OCI-LY7 (cell line): ENCODE measurements at places on chromosomes 2 and 18. TPM values are rescaled to one million over a fixed set of nuclear protein-coding genes. Genes with fewer than 3 reads are reported as not detected.

The HJURP gene
- 122 and 135 TPM in 2 replicates for total RNA-seq

DNA sequence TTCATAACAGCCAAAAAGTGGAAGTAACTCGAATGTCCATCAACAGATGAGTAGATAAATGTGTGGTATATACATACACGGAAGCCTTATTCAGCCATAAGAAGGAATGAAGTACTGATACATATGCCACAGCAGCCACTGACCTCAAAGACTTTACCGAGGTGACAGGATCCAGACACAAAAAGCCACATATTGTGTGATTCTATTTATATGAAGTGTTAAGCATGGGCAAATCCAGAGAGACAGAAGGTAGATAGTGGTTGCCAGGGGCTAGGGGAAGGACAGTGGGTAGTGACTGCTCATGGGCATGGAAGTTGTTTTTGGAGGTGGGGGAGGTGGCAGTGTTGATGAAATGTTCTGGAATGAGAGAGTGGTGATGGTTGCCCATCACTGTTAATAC, 33.9 kb downstream of the ZAP70 start:
- DNase-seq: no peak

The ALK gene
- total RNA-seq: not detected in 2 replicates

DNA sequence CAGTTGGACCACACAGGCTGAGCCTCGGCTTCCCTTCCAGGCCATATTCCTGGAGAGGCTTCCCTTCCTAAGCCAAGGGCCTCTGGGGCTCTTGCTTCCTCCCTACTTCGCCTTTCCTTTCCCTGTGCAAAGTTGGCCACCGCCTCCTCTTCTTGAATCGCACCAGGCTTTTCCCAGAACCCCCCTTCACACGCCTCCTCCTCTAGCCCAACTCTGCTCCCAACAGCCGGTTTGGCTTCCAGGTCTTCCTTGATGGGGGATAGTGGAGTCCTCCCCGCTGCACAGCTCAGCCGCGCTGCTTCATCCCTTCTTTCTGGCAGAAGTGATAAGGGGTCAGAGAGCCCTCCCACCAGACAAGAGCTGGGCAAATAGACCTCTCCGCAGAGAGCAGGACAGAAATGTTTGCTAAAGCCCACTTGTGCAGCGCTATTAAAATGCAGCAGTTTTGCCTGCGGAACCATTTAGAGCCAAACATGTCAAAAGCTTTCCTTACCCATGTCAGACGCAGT, 56.4 kb downstream of the SNORC start:
- DNase-seq: no peak

The FBXO48 gene
- 6.8 and 8.5 TPM in 2 replicates for total RNA-seq

The SCN9A gene
- not detected in 2 replicates for total RNA-seq

DNA sequence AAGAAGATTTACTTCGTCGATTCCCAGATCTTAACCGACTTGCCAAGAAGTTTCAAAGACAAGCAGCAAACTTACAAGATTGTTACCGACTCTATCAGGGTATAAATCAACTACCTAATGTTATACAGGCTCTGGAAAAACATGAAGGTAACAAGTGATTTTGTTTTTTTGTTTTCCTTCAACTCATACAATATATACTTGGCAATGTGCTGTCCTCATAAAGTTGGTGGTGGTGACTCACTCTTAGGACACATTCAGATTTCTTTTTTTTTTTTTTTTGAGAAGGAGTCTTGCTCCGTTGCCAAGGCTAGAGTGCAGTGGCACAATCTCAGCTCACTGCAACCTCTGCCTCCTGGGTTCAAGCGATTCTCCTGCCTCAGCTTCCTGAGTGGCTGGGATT, 26.8 kb downstream of the MSH2 start:
- no peak for DNase-seq

- no peak for DNase-seq
These were observed 19.5 kb upstream of the TMEM163 start for GRCh38 chr2:134738141-134738870.

The NHEJ1 gene
- total RNA-seq: 12.3 and 14.3 TPM in 2 replicates

The CYBRD1 gene
- total RNA-seq: not detected in 2 replicates

DNA sequence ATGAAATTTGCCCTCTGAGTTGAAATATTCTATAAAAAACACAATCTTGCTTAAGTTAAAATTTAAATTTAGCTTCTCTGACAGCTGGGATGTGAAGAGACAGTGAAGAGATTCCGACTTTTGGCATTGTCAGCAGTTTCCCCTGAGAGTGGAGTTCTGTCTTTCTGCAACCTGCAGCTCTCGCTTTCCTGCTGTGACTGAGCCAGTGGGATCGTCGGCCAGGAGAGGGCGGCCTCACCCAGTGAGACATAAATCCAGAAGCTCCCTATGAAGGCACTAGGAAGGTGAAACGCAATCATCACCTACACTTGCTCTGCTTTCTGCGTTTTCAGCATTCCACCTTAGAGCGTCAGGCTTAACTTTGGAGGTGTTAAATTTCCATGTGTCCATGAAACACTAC, 75.4 kb upstream of the HNMT start:
- no peak for DNase-seq

DNA sequence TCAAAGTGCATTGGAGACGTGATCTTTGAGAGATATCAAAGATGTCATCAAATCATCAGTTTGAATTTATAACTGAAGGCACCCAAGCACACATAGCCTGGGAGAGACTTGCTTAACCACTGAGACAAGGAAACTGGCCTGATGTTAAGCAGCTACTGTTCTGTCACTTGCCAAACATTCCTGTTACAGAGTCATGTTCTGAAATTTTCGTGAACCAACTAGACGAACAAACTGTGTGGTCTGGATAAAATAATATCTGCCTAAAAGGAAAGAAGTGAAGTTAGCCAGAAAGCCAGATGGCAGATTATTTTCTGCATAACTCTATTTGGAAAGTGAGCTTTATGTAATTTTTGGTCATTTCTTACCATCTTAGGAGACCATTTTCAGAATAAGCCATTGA, 51.4 kb downstream of the SPATS2L start:
- no peak for DNase-seq

DNA sequence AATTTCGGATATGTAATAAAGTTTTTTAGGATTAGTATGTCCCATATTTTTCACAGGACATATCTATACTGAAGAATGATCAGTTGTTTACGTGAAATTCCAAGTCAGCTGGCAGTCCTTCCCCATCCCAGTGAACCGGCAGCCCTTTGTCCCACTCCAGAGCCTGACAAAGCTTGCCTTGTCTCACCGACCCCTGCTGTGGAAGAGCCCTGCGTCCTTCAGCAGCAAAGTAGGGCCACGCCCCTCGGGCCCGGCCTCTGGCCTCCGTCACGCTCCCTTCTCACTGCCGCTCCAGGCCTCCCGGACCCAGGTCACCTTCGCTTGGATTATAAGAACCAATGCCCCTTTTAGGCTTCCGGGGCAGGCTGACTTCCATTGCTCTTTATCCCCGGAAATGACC, 89.8 kb upstream of the TGIF1 start:
- DNase-seq: no peak

DNA sequence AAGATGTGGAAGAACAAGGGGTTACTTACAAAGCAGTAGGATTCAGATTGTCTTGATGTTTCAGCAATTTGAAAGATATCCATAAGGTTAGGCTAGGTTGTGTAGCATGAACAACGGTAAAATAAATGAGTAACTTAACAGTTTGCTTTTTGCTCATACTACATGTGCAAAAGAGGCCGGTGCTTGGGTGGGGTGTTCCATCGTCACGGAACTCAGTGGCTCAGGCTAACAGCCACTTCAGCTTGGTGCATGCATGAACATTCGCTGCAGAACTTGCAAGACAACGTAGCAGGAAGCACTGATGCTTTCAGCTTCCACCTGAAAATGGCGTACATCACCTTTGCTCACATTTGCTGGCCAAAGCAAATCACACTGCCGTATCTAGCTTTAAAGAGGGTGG, 407.3 kb upstream of the CDH20 start:
- DNase-seq: no peak

The PPP1R1C gene
- not detected in 2 replicates for total RNA-seq

GRCh38 chr18:50232419-50232818, 33.9 kb downstream of the CFAP53 start:
- DNase-seq: no peak

DNA sequence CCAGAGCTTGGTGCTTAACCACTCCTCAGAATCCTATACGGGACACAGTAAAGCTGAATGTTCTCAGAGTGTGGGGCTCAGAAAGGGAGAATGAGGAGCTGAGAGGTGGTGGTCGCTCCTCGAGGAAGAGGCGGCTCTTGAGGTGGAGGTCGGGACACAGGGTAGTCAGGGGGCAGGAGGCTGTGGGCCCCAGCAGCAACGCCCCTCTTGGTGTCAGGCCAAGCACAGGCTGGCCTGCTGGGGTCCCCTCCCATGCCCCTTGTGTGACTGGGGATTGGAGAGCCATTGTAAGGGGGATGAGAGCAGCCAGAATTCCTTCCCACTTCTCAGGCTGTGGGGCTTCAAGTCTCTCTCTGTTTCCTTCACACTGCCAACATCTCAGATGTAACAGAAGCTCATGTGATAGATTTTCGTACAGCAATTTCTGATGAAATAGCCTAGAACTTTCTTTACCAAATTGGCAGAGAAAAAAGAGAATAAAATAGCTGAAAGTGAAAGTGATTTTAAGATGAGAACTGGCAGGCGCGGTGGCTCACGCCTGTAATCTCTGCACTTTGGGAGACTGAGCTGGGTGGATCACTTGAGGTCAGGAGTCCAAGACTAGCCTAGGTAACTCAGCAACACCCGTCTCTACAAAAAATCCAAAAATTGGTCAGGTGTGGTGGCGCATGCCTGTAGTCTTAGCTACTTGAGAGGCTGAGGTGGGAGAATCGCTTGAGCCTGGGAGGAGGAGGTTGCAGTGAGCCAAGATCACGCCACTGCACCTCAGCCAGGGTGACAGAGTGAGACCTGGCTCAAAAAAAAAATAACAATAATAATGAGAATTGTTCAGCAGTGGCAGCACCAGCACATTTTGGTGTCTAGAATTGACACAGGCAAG, 61.1 kb upstream of the RPL31 start:
- DNase-seq: no peak

The ATOH8 gene
- not detected in 2 replicates for total RNA-seq

DNA sequence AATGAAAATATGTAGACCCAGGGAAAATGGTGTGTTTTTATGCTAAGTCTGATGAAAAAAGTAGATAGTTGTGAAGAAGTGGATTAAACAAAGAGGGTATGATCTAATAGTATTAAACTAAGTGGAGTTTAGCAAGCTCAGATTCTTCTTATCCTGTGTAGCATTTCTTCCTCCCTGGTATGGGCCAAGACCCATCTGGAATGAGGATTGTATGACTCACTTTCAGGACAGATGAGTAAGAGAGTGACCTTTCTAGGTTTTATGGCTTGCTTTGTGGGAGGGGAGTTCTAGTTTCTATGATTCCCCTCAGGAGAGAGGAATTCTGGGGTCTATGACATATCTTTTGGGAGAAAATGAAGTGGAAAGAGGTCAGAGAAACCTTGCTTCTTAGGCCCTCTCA, 550.1 kb downstream of the SPAG16 start:
- no peak for DNase-seq

The SLC23A3 gene
- 3.1 and 6.7 TPM in 2 replicates for total RNA-seq

The IL36B gene
- not detected in 2 replicates for total RNA-seq

- DNase-seq: no peak
These were observed 247.6 kb downstream of the RDH14 start for GRCh38 chr2:18312818-18313217.

DNA sequence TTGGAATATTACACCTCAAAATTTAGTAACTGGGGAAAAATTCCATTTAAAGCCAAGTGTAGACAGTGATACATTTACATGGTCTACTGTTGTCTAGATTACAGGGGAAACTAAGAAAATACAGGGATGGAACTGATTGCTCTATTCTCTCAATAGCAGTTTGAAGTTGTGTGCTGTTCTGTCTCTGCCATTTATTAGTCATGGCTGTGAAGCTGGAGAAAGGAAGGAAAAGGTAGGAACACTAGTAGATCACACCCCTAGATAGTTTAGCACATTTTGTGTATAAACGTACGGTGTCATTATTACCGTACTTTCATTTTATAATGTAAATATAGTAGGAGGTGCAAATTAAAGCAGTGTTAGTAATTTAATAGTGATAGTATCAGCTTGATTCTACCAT, 170.5 kb downstream of the PHLPP1 start:
- DNase-seq: no peak

DNA sequence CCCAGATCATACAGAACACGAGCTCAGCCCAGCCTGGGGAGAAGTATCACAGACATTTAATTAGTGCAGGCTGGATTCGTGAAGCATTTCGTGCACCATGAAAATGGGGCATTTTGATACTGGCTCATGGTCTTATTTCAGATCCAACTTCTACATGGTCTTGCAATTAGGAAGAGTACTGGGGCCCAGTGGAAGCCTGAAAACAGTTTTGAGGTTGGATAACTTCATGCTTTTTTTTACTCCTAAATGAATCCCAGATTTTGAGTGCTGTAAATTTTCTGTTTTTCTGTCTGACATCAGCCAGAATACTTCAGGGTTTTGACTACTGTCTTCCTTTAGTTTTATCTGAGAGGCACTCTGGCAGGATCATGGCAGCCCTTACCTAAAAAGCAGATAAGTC, 160.1 kb downstream of the GFPT1 start:
- DNase-seq: no peak

DNA sequence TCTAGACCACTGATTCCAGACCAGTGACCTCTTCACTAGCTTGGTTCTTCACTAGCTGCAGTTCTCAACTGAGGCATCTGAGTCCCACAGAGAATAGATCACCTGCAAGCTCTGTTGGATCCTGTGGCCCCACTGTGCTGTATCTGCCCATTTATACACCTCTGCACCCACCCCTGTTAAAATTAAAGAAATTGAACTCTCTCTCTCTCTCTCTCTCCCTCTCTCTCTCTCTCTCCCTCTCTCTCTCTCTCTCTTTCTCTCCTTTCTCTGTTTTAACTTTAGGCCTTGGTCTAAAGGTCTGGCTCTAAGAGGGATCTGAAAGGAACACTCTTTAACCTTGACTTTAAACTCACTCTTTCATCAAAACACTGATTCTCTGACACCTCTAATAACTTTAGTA, 150.5 kb downstream of the ZEB2 start:
- no peak for DNase-seq

GRCh38 chr2:45709137-45709536, 57.7 kb downstream of the PRKCE start:
- no peak for DNase-seq

DNA sequence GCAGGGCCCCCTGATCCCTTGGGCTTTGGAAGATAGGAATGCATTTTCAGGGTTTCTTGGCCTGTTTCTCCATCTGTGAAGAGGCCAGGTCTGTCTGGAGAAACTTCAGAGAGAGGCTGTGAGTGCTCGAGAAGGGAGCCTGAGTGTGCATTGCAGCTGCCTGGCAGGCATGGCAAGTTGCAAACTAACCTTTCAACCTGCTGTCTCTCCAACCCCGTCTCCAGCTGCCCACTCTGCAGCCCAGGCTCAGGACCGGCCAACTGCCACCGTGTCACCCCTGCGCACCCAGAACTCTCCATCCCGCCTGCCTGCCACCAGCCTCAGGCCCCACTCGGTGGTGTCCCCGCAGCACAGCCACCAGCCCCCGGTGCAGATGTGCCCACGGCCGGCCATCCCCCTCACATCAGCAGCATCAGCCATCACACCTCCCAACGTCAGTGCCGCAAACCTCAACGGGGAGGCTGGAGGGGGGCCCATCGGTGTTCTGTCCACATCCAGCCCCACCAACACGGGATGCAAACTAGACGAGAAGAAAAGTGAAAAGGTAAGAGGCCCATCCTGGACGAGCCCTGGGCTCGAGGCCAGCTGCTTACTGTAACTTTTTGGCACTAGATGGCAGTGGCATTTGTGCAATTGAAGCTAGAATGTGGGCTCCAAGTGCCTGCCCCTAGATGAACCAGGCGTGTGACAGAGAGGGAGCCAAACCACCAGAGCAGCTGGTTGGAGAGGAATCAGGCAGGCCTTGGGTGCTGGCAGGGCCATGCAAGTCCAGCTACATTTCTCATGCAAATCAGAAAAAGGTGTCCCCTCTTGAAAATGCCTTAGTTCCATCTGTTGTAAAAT, 164.6 kb downstream of the SEPTIN10 start:
- no peak for DNase-seq

GRCh38 chr2:60926741-60927552, 45.6 kb downstream of the REL start:
- DNase-seq: no peak

The CDKL4 gene
- not detected in 2 replicates for total RNA-seq
